ENCODE measurements at places on chromosomes 12 and 14.

GRCh38 chr12:24608637-24609285 is 340.1 kb downstream of the BCAT1 start:
- H3K4me3 ChIP-seq, result no peak overlapping the region
- H3K36me3 ChIP-seq, result no peaks in the 10 kb centered on the region
- no peak for DNase-seq
- no peaks in the 10 kb centered on the region for H3K27me3 ChIP-seq
- H3K4me1 ChIP-seq, result no peaks in the 10 kb centered on the region

- no peak overlapping the region for H3K27ac ChIP-seq
- no peak overlapping the region for H3K4me3 ChIP-seq
- no peaks in the 10 kb centered on the region for H3K4me1 ChIP-seq
- DNase-seq, result no peak
Observed at GRCh38 chr14:106455026-106455425, 928.6 kb downstream of the TMEM121 start.

- no peaks in the 10 kb centered on the region for H3K36me3 ChIP-seq
- no peak for DNase-seq
- no peak overlapping the region for H3K4me3 ChIP-seq
- H3K27ac ChIP-seq, result no peak overlapping the region
- H3K27me3 ChIP-seq, result no peaks in the 10 kb centered on the region
Observed at GRCh38 chr14:54317391-54317790, 79.4 kb upstream of the CDKN3 start.

GRCh38 chr12:132477703-132478432 is 12.1 kb upstream of the FBRSL1 start:
- H3K36me3 ChIP-seq, result no peaks in the 10 kb centered on the region
- H3K4me3 ChIP-seq, result no peak overlapping the region
- no peak for DNase-seq
- H3K4me1 ChIP-seq, result peaks cover 61% of the 10 kb centered on the region
- no peaks in the 10 kb centered on the region for H3K27me3 ChIP-seq
- H3K27ac ChIP-seq, result no peak overlapping the region

- H3K27me3 ChIP-seq, result no peaks in the 10 kb centered on the region
- no peak for DNase-seq
Observed at GRCh38 chr12:32926963-32927362, 30.4 kb upstream of the PKP2 start.

- DNase-seq, result no peak
- H3K4me3 ChIP-seq, result no peak overlapping the region
- H3K27me3 ChIP-seq, result no peaks in the 10 kb centered on the region
Observed at GRCh38 chr12:10215436-10215835, 2.8 kb downstream of the GABARAPL1 start.

GRCh38 chr14:97349463-97349862 is 552.3 kb downstream of the VRK1 start:
- H3K27me3 ChIP-seq, result no peaks in the 10 kb centered on the region
- DNase-seq, result no peak
- H3K4me3 ChIP-seq, result no peak overlapping the region
- H3K36me3 ChIP-seq, result no peaks in the 10 kb centered on the region

- H3K27ac ChIP-seq, result no peak overlapping the region
- H3K4me3 ChIP-seq, result no peak overlapping the region
- H3K4me1 ChIP-seq, result no peaks in the 10 kb centered on the region
- no peaks in the 10 kb centered on the region for H3K27me3 ChIP-seq
Observed at GRCh38 chr12:111014547-111014946, 94.2 kb upstream of the MYL2 start.

DNA sequence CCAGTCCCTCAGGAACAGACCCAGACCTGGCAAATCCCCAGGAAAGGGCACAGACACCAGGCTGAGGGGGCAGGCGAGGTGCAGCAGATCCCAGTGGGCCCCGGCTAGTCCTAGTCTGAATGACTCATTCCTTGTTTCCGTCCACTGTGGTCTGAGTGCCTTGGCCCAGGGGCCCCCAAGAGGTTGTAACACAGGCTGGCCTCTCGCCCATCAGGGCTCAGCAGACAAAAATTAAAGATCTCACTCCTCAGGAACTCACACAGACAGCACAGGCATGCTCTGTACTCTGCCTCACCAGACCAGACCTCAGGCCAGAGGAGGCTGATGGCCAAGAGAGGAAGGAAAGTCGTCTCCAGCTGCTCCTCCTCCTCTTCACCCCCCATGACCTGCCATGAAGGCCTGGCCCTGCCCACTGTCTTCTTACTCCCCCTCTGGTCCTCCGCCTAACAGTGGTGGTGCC is 7.7 kb upstream of the LTBP2 start:
- no peaks in the 10 kb centered on the region for H3K36me3 ChIP-seq
- no peak for DNase-seq
- H3K27ac ChIP-seq, result no peak overlapping the region
- H3K4me3 ChIP-seq, result no peak overlapping the region
- H3K4me1 ChIP-seq, result no peaks in the 10 kb centered on the region
- peaks cover 7% of the 10 kb centered on the region for H3K27me3 ChIP-seq

- H3K27ac ChIP-seq, result no peak overlapping the region
- H3K4me3 ChIP-seq, result no peak overlapping the region
- H3K27me3 ChIP-seq, result no peaks in the 10 kb centered on the region
- H3K36me3 ChIP-seq, result no peaks in the 10 kb centered on the region
- no peaks in the 10 kb centered on the region for H3K4me1 ChIP-seq
Observed at GRCh38 chr12:126286203-126286602, 1221.0 kb downstream of the AACS start.

GRCh38 chr12:120649442-120650232 is 9.2 kb downstream of the CABP1 start:
- no peak overlapping the region for H3K27ac ChIP-seq

DNA sequence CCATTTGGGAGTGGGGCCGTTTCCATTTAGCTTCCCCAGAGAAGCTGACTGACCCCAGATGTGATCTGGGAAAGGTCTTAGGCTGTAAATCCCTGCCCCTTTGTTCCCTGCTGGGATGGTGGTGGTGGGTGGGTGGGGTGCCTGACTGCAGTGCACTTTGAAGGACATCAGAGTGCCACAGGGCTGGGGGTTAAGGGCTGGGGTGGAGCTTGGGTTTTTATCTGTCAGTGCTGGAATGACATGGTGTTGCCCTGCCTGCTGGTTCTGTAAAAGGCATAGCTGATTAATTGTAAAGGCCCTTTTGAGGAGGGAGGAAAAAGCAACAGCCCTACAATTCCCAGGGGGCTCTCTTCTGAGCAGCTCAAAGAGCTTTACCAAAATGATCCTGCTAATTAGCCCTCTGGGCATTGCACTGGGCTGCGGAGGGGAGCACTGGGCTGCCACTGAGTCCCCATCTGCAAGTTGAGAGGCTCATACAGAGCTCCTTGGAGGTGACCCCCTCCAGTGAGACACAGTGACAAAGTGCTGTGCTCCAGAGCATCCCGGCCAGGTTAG is 21.1 kb downstream of the PLEKHG3 start:
- H3K36me3 ChIP-seq, result no peaks in the 10 kb centered on the region
- H3K4me3 ChIP-seq, result no peak overlapping the region
- H3K27me3 ChIP-seq, result no peaks in the 10 kb centered on the region
- no peak overlapping the region for H3K27ac ChIP-seq
- no peak for DNase-seq

- no peak for DNase-seq
- no peak overlapping the region for H3K4me3 ChIP-seq
- H3K4me1 ChIP-seq, result no peaks in the 10 kb centered on the region
- no peaks in the 10 kb centered on the region for H3K27me3 ChIP-seq
- no peak overlapping the region for H3K27ac ChIP-seq
- no peaks in the 10 kb centered on the region for H3K36me3 ChIP-seq
Observed at GRCh38 chr14:62253171-62253570, 491.0 kb downstream of the SNAPC1 start.

- H3K36me3 ChIP-seq, result no peaks in the 10 kb centered on the region
- H3K4me3 ChIP-seq, result no peak overlapping the region
- no peak for DNase-seq
Observed at GRCh38 chr14:36091096-36091495, 85.4 kb downstream of the PTCSC3 start.

- no peaks in the 10 kb centered on the region for H3K27me3 ChIP-seq
- H3K4me1 ChIP-seq, result no peaks in the 10 kb centered on the region
- no peak overlapping the region for H3K27ac ChIP-seq
- DNase-seq, result no peak
Observed at GRCh38 chr14:62206456-62206855, 444.2 kb downstream of the SNAPC1 start.

DNA sequence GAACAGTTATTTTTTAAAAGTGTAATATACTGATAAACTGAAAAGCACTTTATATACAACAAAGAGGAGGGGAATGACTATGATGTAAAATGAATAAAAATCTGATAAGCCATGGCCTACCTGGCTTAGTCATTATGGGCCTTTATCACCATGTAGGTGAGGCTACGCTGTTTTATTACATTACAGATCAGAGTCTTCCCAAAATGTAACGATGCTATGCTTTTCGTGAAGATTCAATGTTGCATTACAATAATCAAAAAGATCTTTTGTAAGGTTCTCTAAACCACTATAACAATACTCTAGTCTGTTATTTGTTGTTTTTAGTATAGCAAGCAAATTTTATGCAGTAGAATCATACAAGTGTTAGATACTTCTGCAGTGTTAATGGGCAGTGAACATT is 34.2 kb downstream of the ARID4A start:
- H3K27me3 ChIP-seq, result no peaks in the 10 kb centered on the region
- H3K4me3 ChIP-seq, result no peak overlapping the region
- H3K27ac ChIP-seq, result no peak overlapping the region
- peaks cover 7% of the 10 kb centered on the region for H3K36me3 ChIP-seq

DNA sequence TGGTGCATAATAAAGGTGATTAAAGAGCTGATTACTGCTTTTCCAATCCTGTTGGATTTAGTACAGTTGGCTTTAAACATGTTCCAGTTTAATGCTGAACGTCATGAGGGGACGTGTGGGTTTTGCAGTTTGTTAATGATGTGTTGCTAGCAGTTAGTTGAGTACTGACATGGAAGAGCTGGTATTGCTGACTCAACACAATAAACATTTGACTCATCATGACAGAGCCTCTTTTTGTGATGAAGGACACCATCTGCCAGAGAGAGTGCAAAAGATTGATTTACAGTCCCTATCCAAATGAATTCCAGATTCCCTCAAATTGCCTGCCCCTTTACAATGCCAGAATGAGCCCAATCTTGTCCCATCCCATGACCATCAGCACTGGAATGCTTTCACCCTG is 346.2 kb upstream of the PRICKLE1 start:
- H3K4me1 ChIP-seq, result no peaks in the 10 kb centered on the region
- no peak overlapping the region for H3K27ac ChIP-seq
- H3K36me3 ChIP-seq, result no peaks in the 10 kb centered on the region
- H3K4me3 ChIP-seq, result no peak overlapping the region
- H3K27me3 ChIP-seq, result no peaks in the 10 kb centered on the region

DNA sequence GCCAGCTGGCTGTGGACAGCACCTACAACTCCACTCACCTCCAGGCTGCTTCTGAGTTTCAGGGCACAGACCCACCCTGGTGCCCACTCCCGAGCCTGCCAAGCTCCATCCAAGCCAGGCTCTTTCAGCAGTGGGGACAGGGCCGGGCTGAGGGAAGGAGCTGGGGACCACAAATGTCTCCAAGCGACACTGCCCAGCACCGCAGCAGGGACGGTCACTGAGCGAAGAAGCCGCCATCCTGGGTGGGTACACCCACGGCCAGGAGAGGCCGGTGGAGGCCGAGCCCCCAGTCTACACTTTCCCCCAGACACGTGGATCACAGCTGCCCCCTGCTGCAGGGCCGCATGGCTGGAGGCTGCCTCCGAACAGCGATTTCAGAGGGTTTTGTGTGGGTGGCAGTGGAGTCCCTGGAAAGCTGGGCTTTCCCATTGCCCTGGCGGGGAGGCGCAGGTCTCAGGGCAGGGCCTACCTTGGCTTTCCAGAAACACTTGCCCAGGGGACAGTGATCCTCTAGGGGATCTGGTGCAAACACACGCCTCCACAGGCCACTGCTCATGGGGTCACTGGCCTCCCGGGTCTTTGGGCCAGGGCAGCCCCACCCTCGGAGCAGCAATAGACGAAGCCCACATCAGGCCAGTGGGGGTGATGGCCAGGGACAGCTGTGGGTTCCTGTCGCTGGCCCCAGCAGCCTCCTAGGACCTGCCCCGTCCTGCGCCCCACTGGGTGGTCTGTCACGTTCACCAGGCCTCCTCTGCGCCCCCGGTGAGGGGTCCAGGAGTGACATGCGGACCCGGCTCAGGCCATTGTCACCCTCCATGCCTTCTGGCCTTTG is 1.2 kb upstream of the GPR132 start:
- peak overlapping the region; percentile 53 for H3K27ac ChIP-seq
- H3K4me3 ChIP-seq, result no peak overlapping the region
- no peaks in the 10 kb centered on the region for H3K36me3 ChIP-seq

- peak overlapping the region; percentile 50 for H3K4me3 ChIP-seq
- H3K27ac ChIP-seq, result no peak overlapping the region
- DNase-seq, result no peak
- no peaks in the 10 kb centered on the region for H3K36me3 ChIP-seq
- peaks cover 50% of the 10 kb centered on the region for H3K27me3 ChIP-seq
- H3K4me1 ChIP-seq, result peaks cover 11% of the 10 kb centered on the region
Observed at GRCh38 chr14:90060312-90060964, 1.4 kb upstream of the KCNK13 start.

DNA sequence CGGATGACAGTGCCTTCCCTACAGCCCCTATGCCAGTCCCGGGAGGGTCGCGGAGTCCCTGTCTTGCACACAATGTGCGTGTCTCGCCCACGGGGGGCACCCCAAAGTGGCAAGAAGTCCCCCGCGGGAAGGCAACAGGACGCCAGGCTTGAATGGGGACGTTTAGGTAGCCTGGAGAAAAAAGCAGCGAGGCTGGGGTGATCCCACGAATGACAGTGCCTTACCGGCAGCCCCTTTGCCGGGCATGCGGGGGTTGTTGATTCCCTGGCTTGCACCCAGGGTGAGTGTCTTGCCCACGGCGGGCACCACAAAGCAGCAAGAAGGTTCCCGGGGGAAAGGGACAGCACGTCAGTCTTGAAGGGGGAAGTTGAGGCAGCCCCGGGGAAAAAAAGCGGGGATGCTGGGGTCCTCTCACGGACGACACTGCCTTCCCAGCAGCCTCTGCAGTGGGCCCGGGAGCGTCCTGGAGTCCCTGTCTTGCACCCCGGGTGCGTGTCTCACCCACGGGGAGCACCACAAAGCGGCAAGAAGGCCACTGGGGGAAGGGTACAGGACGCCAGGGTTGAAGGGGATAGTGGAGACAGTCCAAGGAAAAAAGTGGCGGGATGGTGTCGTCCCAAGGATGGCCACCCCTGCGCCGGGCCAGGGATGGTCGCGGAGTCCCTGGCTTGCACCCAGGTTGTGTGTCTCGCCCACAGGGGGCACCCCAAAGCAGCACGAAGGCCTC is 156.8 kb upstream of the ALG10B start:
- H3K36me3 ChIP-seq, result no peaks in the 10 kb centered on the region
- H3K27ac ChIP-seq, result no peak overlapping the region
- H3K4me1 ChIP-seq, result no peaks in the 10 kb centered on the region
- H3K4me3 ChIP-seq, result no peak overlapping the region
- DNase-seq, result no peak
- no peaks in the 10 kb centered on the region for H3K27me3 ChIP-seq

- no peak overlapping the region for H3K27ac ChIP-seq
- no peaks in the 10 kb centered on the region for H3K4me1 ChIP-seq
- no peak overlapping the region for H3K4me3 ChIP-seq
- DNase-seq, result no peak
- no peaks in the 10 kb centered on the region for H3K27me3 ChIP-seq
Observed at GRCh38 chr14:95225251-95225887, 68.0 kb upstream of the DICER1 start.

- no peak for DNase-seq
- no peaks in the 10 kb centered on the region for H3K36me3 ChIP-seq
- no peak overlapping the region for H3K4me3 ChIP-seq
Observed at GRCh38 chr12:29574500-29574899, 77.0 kb upstream of the OVCH1 start.

Measured in thymus (tissue), 14 donors.